WERI-Rb-1 (cell line): ENCODE measurements at places on chromosomes 6 and 20.

DNA sequence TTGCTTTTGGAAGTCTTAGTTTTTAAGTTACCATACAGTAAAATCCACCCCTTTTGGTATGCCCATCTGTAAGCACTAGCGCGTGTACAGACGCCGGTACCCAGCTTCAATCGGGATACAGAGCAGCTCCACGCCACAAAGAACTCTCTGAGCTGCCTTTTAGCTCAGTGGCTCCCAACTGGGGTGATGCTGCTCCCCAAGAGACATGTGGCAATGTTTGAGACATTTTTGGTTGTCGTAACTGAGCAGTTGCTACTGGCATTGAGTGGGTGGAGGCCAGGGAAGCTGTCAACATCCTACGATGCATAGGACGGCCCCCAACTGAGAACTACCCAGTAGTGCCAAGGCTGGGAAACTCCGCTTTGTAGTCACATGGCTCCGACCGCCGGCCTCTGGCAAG lies 73.3 kb downstream of the BMP7 start:
- no peak for DNase-seq

DNA sequence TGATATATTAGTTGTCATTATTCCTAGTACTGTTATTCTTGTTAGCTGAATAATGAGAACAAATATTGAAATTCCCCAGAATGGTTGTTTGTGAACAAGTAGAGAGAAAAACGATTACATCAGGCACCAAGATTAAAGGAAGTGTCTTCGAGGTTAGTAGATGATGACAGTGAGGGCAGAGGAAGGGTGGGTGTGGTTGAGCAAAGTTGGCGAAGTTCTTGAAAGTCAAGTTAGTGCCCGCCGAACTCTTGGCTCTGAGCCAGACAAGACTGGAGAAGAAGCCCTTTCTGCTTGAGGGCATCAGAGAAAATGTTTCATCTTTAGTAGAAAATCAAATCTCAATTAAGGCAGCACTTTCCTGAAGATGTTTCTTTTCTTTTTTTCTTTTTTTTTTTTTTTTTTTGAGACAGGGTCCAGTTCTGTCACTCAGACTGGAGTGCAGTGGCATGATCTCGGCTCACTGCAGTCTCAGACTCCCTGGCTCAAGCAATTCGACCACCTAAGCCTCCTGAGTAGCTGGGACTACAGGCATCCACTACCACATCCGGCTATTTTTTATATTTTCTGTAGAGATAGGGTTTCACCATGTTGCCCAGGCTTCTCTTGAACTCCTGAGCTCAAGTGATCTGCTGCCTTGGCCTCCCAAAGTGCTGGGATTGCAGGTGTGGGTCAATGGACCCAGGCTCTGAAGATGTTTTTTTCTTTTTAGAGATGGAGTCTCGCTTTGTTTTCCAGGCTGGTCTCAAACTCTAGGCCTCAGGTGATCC lies 77.1 kb downstream of the SGK1 start:
- DNase-seq, result no peak

DNA sequence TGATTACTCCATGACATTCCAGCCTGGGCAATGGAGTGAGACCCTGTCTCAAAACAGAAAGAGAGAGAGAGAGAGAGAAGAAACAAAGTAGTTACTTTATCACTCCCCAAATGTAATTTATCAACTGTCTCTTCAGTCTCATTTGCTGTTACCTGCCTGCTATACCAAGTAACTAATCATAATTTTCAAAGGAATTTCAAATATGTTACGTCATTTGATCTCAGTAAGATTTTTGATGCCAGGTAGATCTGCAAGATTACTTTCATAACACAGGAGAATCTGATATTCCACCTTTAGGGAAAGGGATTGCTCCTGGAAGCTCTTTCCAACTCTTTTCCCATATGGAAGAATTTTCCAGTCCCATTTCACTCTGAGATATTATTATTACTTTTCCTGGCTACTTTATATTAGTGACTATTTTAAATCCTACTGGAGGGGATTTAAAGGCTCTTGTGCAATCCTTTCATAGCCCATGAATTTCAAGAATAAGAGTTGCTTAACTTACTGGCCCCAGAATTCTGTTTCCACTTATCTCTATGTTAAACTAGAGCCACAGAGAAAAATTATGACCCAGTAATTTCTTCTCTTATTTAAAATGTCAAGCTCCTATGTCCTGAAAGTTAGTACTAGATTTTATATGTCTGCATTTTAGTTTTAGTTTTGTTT lies 390.2 kb upstream of the FLRT3 start:
- DNase-seq, result no peak

DNA sequence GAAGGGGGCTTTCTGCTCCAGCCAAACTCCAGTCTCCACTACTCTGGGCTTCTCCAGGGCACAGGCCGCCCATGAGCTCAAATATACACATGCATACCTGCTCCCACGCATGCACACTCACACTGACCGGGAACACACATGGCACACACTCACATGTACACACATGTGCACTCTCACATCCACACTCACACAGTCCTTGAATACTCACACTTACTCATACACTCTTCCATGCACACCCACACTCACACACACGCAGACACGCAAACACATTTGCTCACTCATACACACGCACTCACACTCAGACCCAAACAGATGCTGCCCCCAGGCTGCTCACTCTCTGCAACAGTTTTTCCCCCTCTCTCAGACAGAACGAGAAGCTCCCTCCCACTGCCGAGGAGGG lies 7.0 kb downstream of the GDAP1L1 start:
- no peak for DNase-seq

DNA sequence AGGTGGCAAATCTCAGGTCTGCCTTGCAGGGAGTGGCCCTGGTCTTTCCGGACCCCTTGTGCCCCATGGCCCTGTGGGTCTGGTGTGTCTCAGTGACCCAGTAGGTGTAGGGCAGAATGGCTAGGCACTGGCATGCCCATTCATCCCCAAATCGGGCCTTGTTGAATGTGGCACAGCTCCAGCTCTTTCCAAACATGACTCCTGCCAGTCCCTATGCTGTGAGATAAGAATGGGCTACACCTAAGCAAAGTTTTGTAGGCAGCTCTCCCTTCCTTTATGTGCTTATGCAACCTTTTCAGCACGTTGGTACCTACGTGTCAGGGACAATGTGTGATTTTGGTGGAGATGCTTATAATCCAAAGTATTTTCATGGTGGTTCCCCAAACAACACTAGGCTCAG lies 33.9 kb downstream of the FOXO3 start:
- DNase-seq, result no peak

- DNase-seq, result peak; percentile 85
These were observed 28.8 kb upstream of the TLDC2 start for GRCh38 chr20:36847009-36847709.

GRCh38 chr20:41428285-41428684 lies 61.7 kb upstream of the EMILIN3 start:
- DNase-seq, result no peak

GRCh38 chr20:57124366-57124765 lies 142.1 kb downstream of the BMP7 start:
- no peak for DNase-seq

GRCh38 chr20:60352596-60352995 lies 394.4 kb downstream of the CDH26 start:
- no peak for DNase-seq

DNA sequence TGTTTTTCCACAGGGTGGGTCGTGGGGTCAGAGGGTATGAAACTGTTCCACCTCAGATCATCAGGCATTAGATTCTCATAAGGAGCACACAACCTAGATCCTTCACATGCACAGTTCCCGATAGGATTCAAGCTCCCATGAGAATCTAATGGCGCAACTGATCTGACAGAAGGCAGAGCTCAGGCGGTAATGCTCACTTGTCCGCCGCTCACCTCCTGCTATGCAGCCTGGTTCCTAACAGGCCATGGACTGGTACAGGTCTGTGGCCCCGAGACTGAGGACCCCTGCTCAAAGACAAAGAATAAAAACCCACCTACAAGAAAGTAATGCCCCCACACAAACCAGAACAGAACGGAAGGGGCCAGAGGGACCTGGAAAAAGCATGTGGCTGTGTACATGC lies 76.1 kb upstream of the SNX9 start:
- no peak for DNase-seq

DNA sequence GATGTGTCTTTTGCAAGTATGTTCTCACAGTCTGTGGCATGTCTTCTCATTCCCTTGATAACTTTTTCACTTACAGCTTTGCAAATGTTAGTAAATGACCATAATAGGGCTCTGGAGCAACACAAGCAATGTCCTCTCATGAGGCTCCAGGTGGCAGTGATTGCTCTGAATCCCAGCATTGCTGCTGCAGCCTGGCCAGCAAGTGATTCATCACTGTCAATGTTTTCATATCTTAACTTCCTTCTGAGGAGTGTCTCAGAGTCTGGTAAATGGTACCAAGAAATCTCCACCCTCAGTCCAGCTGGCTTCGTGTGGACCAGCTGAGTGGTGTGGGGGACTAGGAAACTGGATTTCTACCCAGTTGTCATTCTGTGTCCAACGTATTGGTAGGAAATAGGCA lies 139.6 kb downstream of the MYLK4 start:
- DNase-seq, result no peak

DNA sequence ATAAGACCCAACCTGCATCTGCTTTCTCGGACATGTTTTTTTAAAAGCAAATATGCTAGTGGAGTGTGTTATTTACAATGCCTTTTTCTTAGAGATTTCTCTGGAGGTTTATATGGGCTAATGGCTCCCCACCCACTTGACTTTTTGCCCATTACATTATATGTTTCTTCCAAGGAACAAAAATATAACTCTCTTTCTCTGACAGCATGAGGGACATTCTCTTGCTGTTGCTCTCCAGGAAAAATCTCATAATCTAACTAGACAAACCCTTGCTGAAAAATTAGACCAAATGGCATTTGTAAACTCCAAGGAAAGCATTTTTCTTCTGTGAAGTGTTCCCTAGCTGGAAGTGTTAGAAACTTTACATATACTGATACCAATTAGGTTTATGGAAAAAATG lies 213.7 kb downstream of the PRL start:
- no peak for DNase-seq

DNA sequence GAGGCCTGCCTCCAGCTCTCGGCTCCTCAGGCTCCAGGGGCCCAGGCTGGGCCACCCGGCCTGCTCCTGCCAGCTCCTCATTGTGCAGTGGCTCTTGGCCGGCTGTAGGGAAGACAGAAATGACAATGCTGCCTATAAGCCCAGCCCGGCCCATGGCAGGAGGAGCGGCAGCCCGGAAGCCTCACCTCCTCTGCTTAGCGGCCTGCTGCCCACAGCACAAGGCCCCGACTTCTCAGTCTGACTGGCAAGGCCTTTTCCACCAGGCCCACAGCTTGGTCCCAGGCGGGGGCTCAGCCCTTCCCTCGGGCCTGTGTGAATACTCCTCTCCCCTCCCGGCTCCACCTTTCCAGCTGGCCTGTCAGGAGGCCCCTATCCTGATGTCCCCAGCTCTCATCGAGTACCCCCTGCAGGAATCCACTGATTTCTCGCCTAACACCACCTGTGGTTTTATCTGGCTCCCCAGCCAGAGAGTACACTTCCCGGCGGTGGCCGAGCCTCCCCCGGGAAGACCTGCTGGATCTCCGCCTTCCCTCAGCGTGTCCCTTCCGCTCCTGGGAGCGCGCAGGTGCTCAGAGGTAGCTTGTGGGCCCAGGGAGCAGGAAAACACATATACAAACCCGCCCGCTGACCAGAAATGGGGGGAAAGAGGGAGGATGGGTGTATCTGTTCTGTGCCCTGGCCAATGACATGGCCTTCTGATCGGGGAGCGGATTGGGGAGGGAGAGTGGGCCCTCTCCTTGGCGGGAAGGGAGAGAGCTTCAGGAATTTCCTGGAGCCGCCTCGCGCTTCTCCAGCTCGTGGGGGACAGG lies 963 bp downstream of the DDRGK1 start:
- peak; percentile 48 for DNase-seq

- no peak for DNase-seq
These were observed 100.9 kb downstream of the QRSL1 start for GRCh38 chr6:106730264-106730663.

GRCh38 chr6:138088326-138088762 lies 18.9 kb downstream of the PERP start:
- DNase-seq, result no peak

DNA sequence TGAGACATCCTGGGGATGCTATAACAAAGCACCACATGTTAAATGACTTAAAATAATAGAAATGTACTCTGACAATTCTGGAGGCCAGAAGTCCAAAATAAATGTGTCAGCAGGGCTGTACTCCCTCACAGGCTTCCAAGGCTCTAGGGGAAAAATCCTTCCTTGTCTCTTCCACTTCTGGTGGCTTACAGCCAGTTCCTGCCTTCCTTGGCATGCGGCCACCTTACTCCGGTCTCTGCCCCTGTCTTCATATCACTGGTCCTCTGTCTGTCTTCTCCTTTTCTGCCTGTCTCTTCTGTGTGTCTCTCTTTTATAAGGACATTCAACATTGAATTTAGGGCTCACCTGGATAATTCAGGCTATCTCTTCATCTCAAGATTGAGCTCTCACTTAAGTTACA lies 155.3 kb upstream of the SYNCRIP start:
- no peak for DNase-seq

DNA sequence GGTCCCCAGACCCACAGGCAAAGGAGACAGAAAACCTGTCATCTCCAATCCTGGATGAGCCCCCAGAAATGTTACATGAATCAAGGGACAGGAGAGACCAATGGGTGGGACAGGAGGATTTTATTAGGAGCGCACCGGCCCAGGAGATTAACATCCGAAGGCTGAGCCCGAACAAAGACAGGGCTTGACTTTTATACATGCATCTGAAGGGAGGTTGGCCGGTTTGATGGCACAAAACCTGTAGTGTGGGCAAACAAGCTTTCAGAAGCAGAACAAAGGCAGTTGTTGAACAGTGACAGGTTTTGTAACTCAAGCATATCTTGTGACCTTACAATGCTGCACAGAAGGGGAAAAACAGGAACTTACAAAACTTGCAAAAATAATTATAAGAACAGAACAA lies 83.9 kb upstream of the GPR6 start:
- DNase-seq, result no peak

- DNase-seq, result peak; percentile 99
These were observed at the start of gene VARS1 for GRCh38 chr6:31795616-31796298. VARS1 (minus strand) TSS chr6:31795752; CDS start chr6:31795217, 535 bp downstream.

DNA sequence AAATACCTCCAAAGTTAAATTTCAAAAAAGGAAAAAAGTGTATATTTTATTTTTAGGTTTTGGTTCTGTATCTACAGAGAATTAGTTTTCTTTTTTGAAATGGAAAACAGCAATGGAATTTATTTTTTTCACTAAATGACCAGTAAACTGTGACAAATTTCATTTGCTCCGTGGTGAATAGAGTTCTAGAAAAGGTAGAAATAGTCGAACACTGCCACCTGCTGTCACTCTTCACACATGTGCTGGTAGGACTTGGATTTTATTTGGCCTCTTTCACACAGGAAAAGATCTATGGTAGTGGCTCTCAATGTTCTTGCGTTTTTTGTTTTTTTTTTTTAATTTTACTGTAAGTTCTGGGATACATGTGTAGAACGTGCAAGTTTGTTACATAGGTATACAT lies 312.5 kb downstream of the EYA4 start:
- peak; percentile 25 for DNase-seq

- DNase-seq, result no peak
These were observed 881 bp upstream of the AIG1 start for GRCh38 chr6:143059663-143060353.

DNA sequence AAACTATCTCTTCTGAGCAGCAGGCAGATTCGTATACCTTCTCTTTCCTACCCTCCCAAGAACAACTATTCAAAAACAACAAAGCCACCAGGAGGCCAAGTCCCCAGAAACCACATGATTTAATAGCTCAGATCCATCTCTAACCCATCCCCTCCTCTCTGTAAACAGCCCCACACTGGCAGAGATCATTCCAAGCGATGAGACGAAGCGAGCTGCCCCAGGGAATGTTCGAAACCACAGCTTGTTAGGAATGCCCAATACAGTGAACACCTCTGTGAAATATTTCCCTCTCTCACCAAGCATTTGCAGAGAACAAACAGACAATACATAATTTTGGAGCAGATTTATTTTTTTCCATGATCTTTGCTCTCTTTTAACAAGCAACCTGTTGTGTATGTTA lies 231.8 kb downstream of the SOD2 start:
- no peak for DNase-seq
